ENCODE measurements at places on chromosomes 16 and 17.
A peak's percentile ranks its signal among the peaks of the same experiment; 100 is the strongest.

DNA sequence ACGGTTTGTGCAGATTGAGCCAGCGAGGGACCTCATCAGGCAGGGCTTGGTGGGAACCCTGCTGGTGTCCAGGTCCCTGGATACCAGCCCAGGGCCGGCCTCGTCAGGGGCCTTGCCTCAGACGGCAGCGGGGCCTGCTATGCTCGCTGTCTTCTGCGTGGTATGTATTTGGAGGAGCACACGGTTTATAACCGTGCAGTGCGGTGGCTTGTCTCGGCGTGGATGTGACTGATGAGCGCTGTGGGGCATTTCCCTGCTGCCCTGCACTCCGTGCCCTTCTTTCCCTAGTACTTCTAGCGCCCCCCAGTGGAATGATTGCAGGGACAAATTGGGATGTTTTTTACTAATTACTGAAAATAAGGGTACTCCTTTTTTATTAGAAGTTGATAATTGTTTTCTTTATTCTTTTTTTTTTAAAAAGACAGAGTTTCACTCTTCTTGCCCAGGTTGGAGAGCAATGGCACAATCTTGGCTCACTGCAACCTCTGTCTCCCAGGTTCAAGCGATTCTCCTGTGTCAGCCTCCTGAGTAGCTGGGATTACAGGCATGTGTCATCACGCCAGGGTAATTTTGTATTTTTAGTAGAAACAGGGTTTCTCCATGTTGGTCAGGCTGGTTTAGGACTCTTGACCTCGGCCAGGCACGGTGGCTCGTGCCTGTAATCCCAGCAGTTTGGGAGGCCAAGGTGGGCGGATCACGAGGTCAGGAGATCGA lies 15.3 kb downstream of the TBCD start:
- DNase-seq: peak; percentile 40

GRCh38 chr17:48187872-48188608 lies 80.5 kb downstream of the SNX11 start:
- no peak for DNase-seq

DNA sequence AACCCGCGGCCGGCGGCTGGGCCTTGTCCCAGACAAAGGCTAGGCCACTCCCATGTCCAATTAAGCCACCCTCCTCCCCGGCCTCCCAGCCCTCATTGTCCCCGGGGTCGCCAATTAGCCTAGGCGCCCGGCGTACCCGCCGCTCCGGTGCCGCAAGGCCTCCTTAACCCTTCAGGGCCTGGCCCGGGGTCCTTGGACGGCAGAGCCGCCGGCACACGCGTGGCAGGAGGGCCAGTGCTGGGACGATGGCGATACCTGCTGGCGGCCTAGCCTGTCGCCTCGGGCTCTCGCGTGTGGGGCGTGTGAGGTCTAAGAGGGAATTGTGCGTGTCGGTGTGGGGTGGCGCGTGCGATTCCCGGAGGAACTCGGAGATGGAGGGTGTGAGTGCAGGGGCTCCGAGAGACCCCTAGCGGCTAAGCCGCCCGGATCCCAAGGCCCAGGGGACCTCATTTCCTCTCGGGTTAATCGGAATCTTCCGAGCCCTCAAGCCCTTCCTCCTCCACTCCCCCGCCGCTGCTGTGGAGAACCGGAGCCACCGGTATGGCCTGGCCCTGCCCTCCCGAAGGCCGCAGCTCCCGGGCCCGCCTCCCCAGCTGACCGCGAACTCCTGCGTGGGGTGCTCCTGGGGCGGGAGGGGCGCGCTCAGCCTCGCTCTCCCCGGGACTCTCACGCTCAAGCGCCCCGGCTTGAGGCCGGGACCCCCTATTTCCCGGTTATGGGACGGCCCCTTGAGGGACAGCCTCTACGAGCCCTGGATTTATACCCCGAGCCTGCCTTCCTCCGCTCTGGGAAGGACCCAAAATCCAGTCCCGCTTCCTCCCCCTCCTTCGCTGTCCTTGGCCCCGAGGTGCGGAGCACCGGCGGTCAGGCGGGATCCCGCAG lies 11.9 kb downstream of the TBX2 start:
- no peak for DNase-seq

DNA sequence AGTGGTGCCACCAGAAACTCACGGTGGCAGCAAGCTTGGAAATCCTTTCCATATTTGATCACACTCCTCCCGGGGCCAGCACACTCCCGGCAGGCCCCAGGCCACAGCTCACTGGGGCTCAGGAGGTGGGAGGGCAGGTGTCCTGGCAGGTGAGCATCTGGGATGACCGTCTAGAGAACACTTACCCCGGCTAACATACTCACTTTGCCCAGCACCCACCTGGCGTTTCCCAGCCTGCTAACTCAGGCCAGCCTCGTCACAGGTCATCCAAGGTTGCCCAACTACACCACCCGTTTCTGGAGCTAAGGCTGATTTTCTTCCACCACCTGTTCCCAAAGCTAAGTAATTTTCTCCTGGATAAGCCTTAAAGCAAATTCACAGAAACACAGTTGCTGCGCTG lies 24.9 kb downstream of the FBXO31 start:
- no peak for DNase-seq

GRCh38 chr17:17682293-17682736 lies 1.1 kb downstream of the RAI1 start:
- DNase-seq: peak; percentile 63

GRCh38 chr16:67655363-67655762 lies 4.7 kb downstream of the ACD start:
- no peak for DNase-seq

GRCh38 chr17:45749831-45750335 lies 34.2 kb upstream of the CRHR1 start:
- DNase-seq: no peak

DNA sequence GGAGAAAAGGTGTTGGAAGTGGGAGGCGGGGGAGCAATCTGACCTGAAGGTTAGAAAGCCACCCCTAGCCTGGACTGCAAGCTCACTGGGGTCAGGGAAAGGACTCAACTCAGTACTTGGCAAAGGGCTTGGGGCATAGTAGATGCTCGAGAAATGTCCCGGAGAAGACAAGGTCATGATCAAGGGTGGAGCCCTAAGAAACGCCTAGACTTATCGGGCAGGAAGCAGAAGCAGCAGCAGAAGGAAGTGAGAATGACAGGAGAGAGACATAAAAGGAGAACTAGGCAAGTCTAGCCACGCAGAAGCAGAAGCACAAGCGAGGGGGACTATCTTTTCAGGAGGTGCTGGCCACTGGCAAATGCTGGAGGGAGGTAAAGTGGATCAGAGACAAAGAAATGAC lies 10.2 kb downstream of the COTL1 start:
- DNase-seq: peak; percentile 56

GRCh38 chr16:77853161-77853560 lies 64.8 kb downstream of the VAT1L start:
- no peak for DNase-seq

DNA sequence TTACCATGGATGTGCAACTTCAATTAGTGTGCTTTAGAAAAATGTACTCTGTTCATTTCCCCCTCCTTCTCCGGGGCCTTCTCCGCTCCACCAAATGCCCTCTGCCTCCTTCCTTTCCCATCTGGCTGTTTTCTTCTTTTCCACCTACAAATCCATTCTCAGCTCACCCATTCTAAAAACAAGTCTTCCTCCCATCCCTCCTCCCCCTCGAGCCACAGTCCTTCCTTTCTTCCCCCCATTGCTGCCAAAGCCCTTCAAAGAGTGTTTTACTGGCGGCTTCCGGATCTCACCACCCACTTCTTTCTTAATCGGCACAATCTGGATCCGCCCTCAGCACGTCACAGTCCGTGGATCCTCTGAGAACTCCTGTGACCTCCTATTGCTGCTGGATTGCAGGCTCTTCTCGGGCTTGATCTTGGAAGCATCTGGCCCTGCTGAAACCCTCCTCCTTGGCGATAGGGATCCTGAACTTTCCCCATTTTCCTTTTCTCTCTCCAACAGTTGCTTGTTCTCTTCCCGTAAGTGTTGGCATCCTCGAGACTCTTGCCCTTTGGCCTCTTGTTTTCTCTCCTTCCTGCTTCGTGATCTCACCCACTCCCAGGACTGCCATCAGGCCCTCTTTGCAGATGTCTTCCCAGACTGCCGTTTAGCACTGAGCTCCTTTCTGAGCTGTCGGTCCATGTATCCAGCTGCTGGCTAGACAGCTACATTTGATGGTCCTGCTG lies 36.0 kb upstream of the FBXO47 start:
- peak; percentile 55 for DNase-seq

DNA sequence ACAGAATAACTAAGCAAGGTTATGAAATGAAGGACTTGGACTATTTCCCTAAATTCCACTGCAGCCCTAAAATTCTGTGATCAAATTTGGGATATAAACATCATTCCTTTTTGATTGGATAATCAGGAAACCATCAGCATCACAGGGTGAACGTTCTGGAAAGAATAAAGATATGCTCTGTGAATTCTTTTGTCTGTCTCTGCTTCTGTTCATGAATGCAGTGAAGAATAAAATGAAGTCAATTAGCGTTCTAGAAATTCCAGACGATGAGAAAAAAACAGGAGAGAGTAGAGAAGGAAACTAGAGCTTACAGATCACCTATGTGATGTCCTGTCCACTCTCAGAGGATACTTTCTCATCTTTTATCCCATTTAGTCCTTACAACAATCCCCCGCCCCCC lies 295.1 kb upstream of the SOX9 start:
- DNase-seq: no peak

DNA sequence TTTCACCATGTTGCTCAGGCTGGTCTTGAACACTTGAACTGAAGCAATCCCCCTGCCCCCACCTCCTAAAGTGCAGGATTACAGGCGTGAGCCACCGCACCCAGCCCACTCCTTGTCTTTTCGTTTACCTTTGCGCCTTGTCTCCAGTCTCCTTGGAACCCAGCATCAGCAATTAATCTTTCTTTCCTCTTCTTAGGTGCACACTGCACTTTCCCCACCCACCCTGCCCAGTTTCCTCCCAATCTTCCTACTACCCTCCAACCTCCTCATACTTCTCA lies 1.5 kb upstream of the CLDN7 start:
- DNase-seq: no peak

GRCh38 chr17:1180958-1181752 lies 1.4 kb upstream of the ABR start:
- no peak for DNase-seq

DNA sequence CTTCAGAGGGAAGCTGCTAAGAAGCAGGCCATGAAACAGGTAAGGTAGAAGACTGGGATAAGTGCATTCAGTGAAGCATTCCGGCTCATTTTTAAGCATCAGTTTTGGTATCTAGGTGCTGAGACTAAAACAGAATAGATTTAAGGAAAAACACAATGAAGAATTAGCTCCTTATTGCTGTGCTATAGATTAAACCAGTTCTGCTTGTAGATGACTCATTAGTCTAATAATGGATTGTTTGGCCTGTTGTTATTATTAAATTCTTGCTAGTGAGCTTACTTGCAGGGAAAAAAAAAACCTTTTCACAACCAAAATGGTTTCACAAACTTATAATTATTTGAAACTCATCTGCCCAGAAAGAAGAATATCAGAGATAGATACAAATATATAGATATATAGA lies 55.9 kb downstream of the NSRP1 start:
- no peak for DNase-seq
